CD4-positive, alpha-beta T cell treated with Interleukin-17A for 4 hours (primary cell): ENCODE measurements at places on chromosomes 7 and 10.

GRCh38 chr7:117873310-117874190 is at the start of gene CTTNBP2:
TSS of gene CTTNBP2 (minus strand) at chr7:117873441. CDS start at chr7:117873415, 26 bp downstream.
- DNase-seq = no peak

- DNase-seq = peak; percentile 52
These were observed 12.0 kb upstream of the MARVELD1 start for GRCh38 chr10:97701438-97702069.

GRCh38 chr7:142873281-142873784 is 12.2 kb downstream of the TRPV6 start:
- peak; percentile 48 for DNase-seq

DNA sequence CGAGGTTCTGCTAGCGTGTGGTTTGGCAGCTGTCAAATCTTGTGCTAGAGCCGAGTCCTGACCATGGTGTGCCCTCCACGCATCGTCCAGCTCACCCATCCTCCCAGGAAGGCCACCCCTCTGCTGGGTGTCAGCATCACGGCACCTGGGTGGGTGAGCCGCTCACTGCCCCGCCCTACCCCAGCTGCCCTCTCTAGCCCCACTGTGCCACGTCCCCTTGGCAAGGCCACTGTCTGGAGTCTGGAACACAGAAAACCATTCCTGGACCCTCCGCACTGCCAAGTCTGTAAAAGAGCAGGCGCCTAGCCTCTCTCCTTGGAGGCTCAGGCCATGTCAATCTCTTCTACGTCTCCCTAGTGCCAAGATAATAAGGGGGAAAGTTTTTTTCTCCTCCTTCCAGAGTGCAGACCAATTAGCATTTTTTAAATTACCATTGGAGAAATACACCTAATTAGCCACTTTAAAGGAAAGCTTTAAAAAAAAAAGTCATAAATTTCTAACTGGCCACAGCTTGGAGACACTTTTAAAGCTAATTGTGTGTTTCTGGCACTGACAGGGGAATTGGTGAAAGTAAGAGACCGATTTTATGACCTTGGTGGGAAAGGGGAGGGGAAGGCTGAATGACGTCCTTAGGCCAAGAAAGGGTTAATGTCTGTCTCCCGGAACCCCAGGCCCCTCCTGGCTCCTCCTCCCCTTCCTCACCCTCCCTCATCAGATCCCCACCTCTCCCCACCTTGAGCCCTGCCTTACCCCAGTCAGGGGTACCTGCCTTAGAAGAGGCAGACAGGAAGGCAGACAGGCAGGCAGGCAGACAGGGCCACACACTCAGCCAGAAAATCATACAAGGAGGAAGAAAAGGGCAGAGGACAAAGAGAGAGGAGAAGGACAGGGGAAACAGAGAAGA is 151.2 kb downstream of the PLXNA4 start:
- no peak for DNase-seq

- no peak for DNase-seq
These were observed 42.8 kb downstream of the WNT2 start for GRCh38 chr7:117279931-117280557.

DNA sequence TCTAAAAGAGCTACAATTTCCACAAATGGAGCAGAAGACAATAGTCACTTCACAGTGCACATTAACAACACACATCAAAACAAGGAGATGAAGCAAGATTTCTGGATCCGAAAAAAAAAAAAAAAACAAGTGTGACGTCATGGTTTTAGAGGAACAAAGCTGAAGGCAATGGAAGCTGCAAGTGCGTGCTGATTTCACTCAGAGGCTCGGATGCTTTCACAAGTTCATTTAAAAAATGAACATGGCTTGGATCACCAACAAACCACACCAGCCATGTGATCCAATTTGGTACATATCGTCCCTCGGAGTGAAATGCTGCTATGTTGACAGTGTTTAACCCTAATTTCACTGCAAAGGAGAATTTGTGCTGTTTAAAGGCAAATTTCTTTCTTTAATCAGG is 337.0 kb upstream of the PRKCQ start:
- DNase-seq = no peak

- peak; percentile 39 for DNase-seq
These were observed 14.7 kb downstream of the ESYT2 start for GRCh38 chr7:158814637-158815036.

GRCh38 chr10:95833042-95833610 is 74.6 kb upstream of the CC2D2B start:
- DNase-seq = no peak

DNA sequence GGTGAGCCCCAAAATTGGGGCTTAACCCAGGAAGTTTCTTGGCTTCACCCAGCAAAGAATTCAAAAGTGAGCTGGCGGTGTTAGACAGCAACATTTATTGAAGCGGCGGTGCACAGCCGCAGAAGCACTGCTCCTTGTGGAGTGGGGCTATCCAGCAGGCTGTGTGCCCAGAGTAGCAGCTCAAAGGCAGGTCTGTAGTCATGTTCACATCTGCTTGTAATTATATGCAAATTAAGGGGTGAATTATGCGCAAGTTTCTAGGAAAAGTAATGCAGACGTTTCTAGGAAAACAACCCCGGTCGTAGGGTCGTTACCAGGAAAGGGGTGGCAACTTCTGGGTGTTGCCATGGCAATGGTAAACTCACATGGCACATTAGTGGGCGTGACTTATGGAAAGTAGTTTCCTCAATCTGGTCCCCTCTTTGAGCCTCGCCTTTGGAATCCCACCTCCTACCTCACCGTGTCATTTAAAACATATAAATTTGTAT is 13.7 kb upstream of the KBTBD2 start:
- peak; percentile 66 for DNase-seq

DNA sequence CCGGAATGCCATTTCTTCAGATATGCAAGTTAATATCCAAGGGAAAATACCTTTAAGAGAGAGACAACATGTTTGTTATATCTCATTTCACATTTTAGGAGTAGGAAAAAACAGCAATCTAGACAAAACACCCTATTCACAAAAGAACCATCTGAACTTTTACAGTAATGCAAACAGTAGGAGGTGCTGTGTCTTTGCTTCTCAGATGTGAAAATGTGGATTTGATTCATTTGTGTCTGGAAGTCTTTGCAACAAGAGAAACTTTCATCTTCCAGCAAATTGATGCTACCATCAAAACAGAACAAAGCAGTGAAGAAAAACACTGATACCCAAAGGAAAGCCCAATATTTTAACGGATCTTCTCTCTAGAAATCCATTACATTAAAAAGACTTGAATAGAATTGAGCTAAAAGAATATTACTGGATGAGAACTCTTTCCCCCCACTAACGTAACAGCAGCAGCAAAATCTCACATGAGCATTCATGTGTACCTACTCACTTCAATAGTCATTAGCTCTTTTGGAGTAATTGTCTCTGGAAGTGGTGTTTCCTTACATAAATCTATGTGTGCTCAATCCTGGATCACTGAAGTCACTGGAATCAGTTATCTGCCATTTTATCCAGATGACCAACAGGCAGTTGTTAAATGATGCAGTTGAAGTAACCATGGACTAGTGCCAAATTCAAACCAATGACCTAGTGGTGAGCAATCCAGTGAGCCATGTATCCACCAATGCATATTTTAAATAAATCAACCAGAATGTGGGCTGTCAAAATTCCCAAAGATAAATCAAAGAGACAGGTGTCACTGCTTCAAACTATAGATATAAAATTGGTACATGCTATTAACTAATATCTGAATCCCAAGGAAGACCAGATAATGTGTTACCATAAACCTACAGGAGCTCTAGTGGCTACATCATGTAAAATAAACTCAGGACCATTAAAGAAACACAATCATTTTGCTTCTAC is 1.8 kb downstream of the SEMA3C start:
- no peak for DNase-seq

GRCh38 chr10:128174581-128175559 is 48.6 kb upstream of the MKI67 start:
- no peak for DNase-seq

DNA sequence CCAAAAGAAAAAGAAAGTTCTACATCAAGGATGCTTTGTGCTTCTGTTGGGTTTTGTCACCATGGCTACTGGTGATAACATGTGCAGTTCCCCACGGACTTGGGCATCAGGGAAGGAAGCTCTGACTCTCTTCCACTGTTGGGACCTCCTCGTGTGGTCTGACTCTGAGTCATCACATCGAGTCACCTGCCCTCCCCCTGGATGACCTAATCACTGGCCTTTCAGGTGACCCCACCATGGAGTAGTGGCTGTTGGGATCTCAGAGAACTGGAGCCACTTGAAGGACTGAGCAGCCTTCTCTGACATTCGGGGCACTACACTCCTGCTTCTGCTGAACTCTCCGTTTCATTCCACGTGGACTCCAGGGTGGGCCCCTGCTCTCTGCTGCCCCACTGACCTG is 60.8 kb upstream of the DOCK1 start:
- DNase-seq = no peak

DNA sequence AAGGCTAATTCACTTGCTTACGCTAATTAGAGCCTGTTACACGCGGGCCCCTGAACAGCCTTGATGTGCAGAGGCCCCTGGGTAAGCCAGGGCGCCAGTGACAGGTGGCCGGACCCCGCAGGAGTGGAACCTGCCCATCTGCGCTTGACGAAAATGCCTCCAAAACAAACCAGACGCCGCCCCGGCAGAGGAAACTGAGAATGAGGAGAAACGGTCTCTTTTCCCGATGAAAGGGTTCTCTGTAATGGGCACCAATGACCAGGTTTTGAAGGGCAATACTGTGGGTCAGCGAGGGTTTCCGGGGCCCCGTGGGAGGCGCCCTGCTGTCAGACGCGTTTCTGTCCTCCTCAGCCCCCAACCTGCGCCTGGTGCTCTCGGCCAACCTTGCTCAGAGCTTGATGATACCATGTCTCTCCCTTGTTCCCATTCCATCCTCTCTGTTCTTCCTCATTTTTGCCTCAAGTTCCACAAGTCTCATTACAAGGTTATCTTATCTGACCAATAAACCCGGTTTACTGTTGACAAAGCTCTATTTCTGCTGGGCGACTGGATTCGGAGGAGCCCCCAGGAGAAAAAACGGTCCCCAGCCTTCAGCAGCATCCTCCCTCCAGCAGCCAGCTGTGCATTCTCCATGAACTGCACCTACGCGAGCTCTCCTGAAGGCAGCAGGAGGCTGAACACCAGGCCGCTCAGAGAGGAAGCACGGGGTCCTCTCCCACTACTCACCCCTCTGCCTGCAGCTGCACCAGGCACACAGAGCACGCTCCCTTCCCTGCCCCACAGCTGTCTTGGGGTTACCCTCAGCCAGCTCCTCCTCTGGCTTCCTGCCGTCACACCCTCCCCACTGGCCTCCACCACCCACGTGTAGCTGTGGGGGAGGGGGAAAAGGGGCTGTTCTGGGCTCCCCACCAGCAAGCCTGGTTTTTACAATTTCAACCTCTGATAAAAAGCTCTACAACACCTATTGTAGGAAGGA is 202.0 kb downstream of the MAD1L1 start:
- peak; percentile 36 for DNase-seq

DNA sequence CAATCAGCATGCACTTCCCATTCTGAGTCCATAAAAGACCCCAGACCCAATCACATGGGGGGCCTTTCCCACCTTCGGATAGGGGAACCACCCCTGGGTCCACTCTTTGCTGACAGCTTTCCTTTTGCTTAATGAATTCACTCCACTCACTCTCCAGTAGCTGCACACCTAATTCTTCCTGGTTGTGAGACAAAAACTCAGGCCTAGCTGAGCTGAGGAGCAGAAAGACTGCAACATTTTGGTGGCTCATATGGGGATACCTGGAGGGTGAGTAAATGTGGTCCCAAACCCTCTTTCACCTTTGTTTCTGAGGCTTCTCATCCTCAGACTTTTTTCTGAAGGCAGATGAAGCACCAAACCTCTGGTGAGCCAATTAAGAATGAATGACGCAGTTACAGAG is 138.1 kb downstream of the WDR11 start:
- no peak for DNase-seq

DNA sequence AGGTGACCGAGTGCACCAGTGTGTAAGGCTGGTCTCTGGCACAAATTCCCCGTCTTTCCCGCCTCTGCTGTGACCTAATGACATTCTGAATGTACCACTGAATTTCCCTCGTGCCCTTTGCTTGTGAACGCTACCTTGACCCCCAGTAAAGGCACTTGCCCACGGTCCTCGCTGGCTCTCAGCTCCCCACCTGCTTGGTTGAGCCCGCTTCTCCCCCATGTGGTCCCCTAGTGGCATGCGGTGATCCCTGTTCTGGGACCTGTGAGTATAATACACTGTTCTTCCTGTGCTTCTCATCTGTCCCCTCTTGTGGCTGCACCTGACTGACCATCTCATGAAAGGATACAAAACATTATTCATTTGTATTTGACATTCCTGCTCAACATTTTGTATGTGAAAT is 495.7 kb downstream of the INHBA start:
- DNase-seq = no peak

DNA sequence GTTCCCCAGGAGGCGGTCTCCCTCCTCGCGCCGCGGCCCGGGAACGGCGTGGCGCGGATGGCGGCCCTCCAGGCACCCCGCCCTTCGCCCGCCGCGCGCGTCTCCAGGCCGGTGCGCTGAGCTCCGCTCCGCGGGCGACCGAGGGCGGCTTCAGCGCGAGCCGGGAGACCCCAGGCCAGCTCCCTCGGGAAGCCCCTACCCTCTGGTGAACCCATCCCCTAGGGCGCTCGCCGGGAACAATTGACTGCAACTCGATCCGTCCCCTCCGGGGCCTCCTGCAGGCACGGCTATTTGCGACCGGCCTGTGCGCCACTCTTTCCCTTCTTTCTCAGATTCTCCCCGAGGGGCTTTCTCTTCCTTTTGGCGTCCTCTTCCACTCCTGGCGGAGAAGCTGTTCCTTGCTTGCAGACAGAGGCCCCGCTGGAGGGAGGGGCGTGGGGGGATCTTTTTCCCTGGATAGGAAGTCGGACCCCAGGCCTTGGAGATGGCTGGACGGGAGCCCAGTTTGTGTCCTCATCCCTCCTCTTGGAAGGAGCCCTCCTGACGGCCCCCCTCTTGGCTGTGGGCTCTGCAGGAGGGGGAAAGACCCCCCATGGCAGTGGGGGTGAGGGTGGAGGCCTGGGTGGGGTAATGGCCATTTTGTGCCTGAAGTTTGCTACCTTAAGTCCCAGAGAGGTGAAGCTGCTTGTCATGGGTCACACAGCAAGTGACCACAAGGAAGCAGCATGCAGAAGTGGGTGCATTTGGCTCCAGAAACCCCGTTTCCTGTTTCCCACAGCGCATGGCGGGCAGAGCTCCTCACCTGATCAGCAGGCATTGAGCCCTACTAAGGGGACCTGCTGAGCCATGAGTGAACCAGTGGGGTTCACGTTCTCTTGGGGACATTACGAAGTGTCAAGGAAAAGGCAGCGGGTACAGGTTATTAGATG is 171.2 kb upstream of the TNRC18 start:
- no peak for DNase-seq

GRCh38 chr10:34864149-34865067 is 49.3 kb upstream of the PARD3 start:
- DNase-seq = no peak

- no peak for DNase-seq
These were observed 140.0 kb downstream of the GRK5 start for GRCh38 chr10:119347181-119347974.

DNA sequence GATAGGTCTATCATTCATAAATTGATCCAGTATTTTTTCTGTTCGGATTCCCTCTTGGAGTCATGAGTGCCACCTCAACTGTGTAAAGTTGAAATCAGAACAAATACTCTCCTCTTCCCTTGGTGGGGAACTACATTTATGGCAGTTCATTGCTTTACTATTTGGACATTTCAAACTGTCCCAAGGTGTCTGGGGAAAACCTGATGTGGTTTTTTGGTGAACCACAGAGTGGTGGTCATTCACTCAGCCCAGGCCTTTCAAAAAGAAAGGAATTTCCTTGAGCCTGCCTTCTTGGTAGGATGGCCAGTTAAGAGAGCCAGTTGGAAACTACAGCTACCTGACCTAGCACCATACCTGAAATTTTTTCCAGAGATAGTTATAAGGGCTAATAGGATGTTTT is 59.0 kb downstream of the ABCB1 start:
- no peak for DNase-seq
